ENCODE measurements at places on chromosomes 12 and 14.

- DNase-seq: no peak
These were observed 12.3 kb downstream of the TMEM30B start for GRCh38 chr14:61268812-61269211.

DNA sequence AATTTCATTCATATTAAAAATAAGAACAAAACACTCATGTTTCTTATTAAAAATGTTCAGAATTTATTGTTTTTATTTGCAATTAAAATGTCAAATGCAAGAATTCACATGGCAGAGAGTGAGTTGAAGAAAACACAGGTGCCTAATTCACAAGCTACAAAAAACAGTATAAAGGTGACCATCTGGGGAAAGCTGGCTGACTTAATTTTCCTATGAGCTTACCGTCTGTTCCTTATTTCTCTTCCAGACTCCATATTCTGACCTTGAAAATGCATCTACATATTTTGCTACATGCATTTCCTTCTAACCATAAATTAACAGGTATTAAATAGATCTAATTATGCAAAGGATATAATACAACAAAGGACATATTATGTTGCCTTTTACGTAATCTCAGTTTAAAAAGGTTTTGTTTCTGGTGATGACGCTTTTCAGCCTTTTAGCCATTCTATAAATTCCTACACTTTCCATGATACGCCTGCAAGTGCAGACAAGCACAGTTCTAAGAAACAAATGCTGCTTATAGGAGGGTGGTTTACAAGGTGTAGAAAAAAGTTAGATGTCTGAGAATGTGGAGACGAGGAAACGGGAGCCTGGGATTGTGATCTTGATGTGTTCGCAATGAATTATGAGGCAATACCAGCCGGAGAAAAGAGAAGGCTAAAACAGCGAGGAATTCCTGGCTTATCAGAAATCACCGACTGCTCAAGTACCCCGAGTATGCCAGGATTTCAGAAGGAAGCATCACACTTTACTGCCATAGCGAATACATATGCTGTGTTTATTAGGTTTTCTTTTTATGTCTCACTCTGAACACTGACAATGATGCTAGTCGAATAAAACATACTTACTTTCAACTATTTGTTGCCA lies 24.6 kb downstream of the LIN7A start:
- DNase-seq: peak; percentile 16

GRCh38 chr14:30767624-30768023 lies 106.7 kb upstream of the COCH start:
- DNase-seq: no peak

- no peak for DNase-seq
These were observed 20.9 kb upstream of the NUDT14 start for GRCh38 chr14:105201925-105202513.

- peak; percentile 75 for DNase-seq
These were observed 87.1 kb downstream of the TMEM260 start for GRCh38 chr14:56666716-56667115.

DNA sequence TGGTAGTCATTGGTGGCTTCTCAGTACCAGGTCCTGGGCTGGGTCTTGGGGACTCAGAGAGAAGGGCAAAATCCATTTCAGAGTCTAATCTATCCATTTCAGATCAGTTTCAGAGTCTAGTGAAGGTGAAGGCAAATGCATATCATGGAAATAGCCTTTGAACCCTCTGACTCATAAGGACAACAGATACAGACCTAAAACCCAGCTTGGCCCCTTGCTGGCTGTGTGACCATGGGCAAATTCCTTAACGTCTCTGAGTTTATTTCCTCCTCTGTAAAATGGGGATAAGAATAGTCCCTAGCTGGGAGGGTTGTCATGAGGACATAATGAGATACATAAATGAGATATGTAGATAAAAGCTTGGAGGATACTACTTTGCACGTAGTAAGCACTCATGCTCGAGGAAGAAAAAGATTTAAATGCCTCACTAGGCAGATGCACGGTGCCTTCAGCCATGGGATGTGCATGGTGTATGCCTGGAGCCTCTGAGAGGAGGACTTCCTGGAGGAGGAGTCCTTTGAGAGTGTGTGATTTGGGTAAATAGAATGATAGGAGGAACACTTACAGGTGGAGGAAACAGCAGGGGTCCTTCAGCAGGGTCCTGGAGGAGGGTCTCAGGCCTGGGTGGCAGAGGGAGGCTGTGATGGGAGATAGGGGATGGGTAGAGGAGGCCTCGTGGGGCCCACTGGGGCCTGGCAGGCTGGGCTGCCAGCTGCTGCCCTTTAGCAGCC lies 8.0 kb downstream of the DTX1 start:
- no peak for DNase-seq

GRCh38 chr12:55727643-55728185 lies 1.1 kb downstream of the CD63 start:
- DNase-seq: peak; percentile 72

GRCh38 chr14:90677484-90678050 lies 138.7 kb downstream of the TTC7B start:
- DNase-seq: peak; percentile 48

DNA sequence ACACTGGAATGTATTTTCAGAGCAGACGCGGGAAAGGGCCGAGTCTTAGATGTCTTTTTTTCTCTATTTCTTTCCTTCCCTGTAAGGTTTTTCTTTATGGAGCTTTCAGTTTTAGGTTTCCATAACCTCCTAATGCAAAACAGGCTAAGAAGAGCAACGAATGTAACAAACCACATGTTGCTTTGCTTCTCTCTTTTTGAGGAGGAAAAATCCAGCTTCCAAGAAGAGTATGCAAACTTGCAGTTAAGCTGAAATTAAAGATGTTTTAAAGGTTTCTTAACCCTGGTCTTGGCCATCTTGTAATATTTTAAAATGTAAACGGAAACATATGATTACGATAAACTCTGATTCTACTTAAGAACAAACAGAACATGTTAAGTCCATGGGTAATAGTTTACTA lies 86.9 kb downstream of the PRICKLE1 start:
- DNase-seq: no peak

DNA sequence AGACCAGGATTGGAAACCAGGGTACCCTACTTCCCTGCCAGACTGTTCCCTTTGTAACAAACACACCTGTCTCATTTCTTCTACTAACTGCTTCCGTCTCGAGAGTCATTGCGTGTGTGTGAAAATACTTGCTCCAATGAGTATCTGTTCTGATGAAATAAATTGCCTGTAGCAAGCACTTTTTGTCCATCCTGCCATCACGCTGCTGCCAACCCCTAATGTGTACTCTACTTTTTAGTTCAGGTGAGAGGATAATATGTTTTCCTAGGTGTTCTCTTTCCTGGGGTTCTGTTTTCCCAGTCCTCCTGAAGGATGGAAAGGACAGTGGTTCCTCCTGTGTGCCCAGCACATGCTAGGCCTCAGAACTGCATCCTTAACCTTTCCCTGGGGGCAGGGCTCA lies 1.0 kb downstream of the TUNAR start:
- DNase-seq: no peak

GRCh38 chr14:71135911-71136310 lies 228.7 kb downstream of the PCNX1 start:
- no peak for DNase-seq

DNA sequence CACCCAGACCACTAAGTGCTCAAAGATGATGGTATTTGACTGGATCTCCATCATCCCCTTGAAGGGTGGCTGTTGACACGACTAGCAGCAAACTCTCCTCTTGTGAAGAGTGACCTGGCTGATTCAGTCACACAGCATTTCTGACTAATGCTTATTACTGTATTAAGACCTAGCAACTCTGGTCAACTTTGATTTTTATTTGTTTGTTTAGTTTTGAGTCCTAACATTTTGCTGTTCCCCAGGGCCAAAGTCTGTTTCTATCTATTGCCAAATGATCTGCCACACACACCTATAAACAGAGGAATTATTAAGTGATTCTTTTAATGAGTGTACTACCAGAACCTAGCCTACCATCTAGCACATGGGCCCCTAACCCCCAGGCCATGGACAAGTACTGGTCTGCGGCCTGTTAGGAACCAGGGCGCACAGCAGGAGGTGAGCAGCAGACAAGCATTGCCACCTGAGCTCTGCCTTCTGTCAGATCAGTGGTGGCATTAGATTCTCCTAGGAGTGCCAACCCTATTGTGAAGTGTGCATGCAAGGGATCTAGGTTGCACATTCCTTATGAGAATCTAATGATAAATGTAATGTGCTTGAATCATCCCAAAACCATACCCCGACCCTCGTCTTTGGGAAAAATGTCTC lies 120.0 kb downstream of the RPS6KA5 start:
- DNase-seq: no peak

GRCh38 chr14:94450722-94451090 lies 1.9 kb downstream of the SERPINA11 start:
- no peak for DNase-seq

DNA sequence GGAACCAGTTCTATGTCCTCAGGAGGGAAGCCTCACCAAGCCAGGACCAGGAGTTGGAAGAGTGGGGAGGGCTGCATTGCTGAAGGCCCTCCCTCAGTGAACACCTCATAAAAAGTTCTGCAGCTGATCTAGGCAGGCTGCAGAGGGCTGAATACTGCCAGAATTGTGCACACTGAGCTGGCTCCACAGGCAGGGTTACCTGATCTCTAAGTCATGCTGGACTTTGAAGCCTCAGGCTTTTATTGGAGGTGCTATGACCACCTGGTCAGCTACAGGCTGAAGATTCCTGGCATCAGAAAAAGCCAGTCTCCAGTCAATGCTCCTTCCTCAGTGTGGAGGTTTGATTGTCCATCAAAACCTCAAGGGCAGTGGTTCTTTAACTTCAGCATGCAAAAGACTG lies 39.7 kb downstream of the FOS start:
- no peak for DNase-seq

GRCh38 chr12:92059960-92060359 lies 85.7 kb downstream of the BTG1 start:
- peak; percentile 81 for DNase-seq

DNA sequence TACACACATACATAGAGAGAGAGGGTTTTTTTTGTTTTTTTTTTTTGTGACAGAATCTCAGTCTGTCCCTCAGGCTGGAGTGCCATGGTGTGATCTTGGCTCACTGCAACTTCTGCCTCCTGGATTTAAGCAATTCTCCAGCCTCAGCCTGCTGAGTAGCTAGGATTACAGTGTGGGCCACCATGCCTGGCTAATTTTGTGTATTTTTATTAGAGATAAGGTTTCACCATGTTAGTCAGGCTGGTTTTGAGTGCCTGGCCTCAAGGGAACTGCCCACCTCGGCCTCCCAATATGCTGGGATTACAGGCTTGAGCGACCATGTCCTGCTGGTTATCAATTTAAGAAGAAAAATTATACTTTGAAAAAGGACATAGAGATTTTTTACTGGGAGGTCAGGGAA lies 710.6 kb downstream of the SLC6A15 start:
- no peak for DNase-seq

DNA sequence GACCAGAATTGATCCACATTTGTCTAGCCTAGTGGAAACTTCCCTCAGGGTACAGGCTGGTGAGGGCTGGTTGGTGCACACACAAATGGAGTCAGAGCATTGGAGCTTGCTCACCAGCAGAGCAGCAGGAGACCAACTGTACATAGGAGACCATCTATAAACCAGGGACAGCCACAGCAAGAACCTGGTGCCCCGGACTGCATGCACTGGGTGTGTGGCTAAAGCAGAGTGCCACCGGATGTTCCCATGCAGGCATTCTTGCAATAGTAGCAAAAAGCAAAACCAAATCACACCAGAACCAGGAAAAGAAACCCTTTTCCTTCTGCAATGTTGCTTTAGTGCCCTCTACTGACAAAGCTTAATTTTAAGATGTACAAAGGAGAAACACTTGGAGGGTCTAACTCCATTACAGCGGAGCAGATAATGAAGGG lies 136.4 kb downstream of the MDGA2 start:
- DNase-seq: no peak

DNA sequence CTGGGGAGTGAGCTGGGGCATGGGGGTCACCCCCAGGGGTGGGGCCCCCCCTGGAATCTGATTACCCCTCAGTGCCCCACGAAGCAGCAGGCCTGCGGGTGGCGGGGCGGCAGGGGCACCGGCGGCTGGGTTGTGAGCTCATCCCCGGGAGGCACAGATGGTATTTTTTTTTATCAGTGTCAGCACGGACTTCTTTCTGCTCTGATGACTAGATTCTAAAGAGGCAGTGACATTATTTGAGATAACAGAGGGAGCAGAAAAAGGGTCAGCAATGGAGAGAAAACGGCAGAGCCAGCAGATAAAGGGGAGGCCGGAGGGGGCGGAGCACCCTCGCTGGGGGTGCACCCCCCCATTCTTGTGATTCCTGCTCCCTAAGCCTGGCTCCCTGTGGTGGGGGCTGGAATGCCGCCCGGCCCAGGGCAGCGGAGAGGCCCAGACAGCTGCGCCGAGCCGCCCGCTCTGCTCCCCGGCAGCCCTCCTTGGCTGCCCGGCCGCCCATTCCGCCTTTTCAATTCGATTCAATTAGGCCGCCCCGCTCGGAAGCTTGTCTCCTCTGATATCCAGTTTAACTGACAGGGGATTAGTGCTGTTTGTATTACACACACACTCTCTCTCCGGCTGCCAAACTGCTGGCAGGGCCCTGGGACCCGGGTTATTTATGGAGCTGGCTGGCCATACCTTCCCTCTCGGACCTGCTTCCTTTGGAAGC lies 32.9 kb downstream of the MVK start:
- DNase-seq: no peak

DNA sequence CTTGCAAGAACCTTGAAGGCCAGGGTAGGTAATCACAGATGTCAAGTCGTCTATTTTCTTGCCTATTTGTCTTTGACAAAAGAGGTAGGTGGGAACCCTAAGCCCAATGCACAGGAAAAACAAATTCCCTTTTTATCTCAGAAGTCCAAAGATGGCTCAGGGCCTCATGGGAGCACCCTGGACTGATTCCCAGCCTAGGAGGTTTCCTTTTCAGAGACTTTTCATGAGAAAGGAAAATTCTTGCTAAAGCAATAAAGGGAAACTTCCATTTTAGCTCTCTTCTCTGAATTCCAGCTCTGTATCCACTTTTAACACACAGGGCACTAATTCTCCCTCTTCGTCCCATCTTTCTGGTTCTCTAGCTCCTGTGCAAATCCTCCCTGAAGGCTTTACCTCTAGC lies 1.2 kb downstream of the ZNF641 start:
- no peak for DNase-seq

- peak; percentile 27 for DNase-seq
These were observed 1.4 kb downstream of the HECTD4 start for GRCh38 chr12:112380663-112381405.

DNA sequence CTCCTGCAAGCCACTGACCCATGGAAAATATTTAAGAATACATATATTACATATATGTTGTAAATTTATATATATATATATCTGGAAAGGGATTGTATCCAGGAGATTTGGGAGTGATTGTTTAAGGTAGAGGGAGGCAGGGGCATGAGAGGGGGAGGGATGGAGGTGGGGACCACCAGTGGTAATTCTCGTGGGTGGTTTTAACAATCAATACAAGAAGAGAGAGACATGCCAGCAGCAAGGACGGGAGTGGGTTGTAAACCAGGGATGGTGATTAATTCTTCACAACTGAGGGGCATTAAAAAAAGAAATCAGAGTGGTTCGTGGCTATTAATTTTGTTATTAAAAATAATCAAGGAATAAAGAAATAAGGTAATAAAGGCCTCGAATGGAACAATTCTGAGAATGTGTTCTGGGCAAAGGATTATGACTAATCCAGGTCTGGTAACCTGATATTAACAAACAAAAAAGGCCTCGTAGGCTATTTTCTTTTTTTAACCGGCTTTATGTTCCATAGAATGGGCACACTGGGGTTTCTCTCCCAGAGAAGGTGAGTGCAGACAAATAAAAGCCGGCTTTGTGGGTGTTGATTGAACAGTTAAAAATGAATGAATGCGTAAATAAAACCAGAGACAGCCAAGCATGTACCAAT lies 8.3 kb upstream of the RTL1 start:
- no peak for DNase-seq

Measured in EL (cell line).